Right cardiac atrium (tissue), 5 donors: ENCODE measurements at places on chromosomes 2 and 18. TPM values are rescaled to one million over a fixed set of nuclear protein-coding genes. Genes with fewer than 3 reads are reported as not detected.

DNA sequence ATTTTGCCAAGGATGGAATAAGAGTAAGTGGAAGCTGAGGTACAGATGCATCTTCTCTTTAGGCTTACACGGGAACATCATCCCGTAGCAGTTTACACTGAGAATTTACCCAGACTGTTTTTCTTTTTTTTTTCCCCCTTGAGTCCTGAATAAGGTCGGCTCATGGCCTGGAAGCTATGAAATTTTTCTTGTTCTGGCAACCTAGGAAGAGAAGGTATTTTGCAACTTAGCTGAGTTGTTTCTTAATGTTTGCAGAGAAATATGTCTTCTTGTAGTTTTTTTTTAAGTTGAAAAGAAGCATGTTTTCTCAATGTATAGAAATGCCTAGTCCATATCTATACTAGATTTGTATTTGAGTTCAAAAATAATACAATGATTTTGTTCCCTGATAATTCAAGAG is 712.5 kb downstream of the TDRD15 start:
- no peak for DNase-seq

DNA sequence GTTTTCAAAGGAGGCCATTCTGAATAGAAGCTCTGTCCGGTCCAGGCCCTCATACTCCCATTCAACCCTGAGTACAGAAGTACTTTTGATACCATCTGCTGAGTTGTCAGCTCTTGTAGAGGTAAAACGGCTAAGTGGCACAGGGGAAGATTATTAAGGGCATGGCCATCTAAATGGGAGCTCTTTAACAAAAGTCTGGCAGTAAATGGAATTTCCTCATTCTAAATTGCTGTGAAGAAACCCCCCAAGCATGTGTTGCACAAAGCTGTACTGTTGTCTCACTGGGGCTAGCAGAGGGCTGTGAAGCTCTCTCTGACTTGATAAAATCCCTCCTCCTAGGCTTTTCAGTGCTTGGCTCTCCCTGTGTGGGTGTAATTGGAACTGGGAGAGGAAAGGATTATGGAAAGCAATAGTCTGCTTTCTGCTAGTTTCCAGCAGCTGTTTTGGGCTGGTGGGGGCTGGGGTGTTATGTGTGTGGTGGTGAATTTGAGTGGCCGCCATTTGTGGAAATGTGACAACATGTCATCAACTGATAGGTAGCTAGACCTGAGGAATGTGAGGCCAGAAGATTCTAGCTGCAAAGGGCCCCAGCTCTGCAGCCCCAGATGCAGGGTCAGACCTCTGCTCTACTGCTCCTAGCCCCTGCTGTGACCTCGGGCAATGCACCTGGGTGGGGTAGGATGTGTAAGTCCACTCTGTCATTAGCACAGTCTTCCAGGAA is 65.1 kb downstream of the MAP4K4 start:
- no peak for DNase-seq

GRCh38 chr18:4755848-4756247 is 300.7 kb upstream of the DLGAP1 start:
- no peak for DNase-seq

GRCh38 chr2:96662360-96662759 is 19.8 kb downstream of the FER1L5 start:
- DNase-seq = no peak

DNA sequence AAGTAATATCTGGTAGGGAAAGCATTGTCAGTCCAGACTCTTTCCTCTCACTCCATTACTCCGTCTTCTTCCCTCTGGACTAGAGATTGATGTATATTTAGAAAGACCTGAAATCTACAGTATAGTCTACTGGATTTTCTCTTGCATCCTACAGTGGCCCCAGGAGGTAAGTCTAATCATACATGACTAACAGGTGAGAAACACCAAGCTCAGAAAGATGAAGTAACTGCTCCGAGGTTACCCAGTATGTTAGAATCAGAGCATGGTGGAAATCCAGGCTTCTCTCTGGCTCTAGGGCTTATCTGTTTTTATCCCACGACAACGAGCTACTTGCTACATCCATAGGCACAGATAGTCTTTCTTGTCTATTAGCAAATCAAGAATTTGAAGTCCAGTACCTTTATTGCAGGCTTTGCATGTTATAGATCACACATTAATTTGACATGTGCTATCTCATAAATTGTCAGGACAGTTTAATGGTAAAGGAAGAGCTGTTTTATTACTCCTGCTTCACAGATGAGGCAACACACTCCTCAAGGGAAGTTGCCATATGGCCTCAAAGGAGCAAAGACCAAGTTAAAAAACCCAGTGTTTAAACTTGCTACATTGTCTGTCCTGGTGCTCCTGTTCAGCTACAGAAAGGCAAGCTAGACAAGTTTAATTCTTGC is 484.3 kb downstream of the THSD7B start:
- no peak for DNase-seq

- no peak for DNase-seq
Measured at GRCh38 chr2:105468582-105469042, 69.8 kb upstream of the FHL2 start.

The SCG2 gene
- total RNA-seq = 0.15 TPM

The DUSP19 gene
- total RNA-seq = 12.2 TPM
